ENCODE measurements at places on chromosomes 6 and 20. TPM values are rescaled to one million over a fixed set of nuclear protein-coding genes. Genes with fewer than 3 reads are reported as not detected.

DNA sequence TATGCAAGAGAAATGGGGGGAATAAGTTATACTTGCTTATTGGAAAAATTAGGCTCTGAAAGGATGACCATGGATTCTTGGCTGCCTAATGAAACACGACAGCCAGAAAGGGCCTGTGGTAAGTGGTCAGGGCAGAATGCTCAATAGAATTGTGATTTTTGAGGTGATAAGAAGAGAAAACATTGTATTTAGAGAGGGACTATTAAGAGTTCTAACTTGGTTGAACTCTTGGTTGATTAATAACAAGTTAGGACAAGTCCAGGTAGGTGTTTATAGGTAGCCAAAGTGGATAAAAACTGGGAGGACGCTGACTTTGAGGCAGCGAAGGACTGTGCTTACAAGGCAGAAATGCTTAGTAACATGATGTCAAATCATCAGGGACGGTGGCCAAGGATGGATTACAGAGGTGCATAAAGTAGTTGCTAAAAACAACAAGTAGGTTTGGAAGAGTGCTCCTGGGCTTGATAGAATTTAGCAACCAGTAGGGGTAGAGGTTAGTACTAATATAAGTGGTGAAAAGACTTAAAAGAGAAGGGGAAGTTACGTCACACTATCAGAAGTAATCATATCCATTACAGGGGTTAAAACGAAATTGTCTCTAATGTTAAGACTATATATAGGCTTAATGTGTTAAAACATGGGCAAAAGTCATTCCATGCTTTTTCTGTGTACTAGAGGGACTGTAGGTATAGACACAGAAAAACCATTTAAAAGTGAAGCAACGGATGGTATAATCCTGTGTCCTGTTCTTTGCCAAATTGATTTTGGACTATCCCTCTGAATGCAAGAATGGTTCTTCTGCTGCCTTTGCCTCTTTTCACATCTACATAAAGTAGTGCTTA is 98.6 kb downstream of the EYA4 start:
- DNase-seq = no peak
- H3K36me3 ChIP-seq = no peaks in the 10 kb centered on the region
- no peaks in the 10 kb centered on the region for H3K4me1 ChIP-seq
- H3K4me3 ChIP-seq = no peak overlapping the region

- H3K27me3 ChIP-seq = peaks cover 1% of the 10 kb centered on the region
- no peaks in the 10 kb centered on the region for H3K36me3 ChIP-seq
- no peak overlapping the region for H3K27ac ChIP-seq
- DNase-seq = no peak
- H3K4me3 ChIP-seq = no peak overlapping the region
These were observed 142.9 kb downstream of the HIVEP2 start for GRCh38 chr6:142802124-142802523.

DNA sequence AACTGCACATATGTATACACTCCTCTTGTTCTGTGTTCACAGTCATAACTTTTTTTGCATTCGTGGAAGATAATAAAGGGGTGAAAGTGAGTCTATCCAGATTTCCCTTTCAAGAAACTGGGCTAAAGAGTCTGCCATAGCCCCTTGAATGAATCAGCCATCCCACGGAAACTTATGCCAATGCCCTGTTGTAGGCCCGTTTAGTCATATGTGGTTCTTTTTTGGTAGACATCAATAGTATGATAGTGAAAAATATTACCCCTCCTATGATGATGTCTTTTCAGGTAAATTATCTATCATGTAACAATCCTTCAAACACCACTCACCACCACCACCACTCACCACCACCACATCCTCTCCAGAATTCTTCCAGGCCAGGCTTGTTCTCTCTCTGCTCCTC is 99.9 kb upstream of the MYLIP start:
- H3K27ac ChIP-seq = no peak overlapping the region
- H3K4me3 ChIP-seq = no peak overlapping the region
- DNase-seq = no peak
- no peaks in the 10 kb centered on the region for H3K27me3 ChIP-seq

DNA sequence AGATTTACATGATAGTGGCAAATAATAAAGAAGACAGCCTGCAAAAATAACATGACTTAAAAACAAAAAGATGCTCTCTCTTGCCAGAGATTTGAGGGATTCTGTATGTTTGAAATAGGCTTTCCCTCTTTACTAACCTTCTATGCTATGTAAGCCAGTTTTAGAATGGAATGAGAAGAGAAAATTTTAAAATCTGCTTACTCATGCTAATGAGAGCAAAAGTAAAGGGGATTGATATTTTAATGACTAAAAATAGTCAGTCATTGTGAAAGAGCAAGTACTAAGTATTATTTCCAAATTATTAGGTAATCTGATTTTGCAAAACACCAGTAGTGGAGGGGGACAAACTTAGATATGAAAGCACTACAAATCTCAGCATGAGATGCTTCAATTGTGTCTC is 563.3 kb upstream of the ADGRB3 start:
- DNase-seq = no peak
- no peak overlapping the region for H3K4me3 ChIP-seq
- no peaks in the 10 kb centered on the region for H3K36me3 ChIP-seq
- no peak overlapping the region for H3K27ac ChIP-seq

DNA sequence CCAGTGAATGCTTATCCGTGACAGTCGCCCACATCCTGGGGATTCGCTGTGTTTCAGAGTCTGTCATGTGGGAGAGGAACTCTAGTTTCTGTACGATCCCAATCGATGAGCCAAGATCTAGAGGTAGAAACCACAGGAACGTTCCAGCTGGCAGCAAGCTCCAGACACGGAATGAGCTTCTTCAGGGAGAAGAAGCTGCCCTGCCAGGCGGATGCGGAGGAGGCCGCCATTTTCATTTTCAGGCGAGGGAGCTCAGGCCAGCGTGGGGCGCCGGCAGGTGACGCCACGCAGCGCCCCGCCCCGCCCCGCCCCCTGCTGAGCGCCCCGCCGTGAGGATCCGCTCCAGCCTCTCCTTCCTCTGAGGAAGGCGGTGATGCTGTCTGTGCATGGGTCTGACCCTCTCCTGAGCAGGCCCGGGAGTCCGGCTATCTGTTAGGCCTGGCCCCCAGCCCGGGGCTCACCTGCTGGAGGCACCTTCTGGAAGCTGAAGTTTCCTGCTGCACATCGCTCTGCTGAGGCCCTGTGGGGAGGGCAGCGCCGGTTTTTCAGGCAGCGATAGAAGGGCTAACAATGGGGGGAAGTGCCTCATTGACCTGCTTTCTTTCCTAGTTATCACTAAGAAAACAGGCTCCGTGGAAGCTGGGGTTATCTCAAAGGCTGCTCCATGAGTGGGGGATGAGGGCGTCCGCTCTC is 147.5 kb downstream of the ERMARD start:
- no peak overlapping the region for H3K4me3 ChIP-seq
- H3K4me1 ChIP-seq = no peaks in the 10 kb centered on the region
- H3K36me3 ChIP-seq = no peaks in the 10 kb centered on the region
- no peak overlapping the region for H3K27ac ChIP-seq
- DNase-seq = no peak

DNA sequence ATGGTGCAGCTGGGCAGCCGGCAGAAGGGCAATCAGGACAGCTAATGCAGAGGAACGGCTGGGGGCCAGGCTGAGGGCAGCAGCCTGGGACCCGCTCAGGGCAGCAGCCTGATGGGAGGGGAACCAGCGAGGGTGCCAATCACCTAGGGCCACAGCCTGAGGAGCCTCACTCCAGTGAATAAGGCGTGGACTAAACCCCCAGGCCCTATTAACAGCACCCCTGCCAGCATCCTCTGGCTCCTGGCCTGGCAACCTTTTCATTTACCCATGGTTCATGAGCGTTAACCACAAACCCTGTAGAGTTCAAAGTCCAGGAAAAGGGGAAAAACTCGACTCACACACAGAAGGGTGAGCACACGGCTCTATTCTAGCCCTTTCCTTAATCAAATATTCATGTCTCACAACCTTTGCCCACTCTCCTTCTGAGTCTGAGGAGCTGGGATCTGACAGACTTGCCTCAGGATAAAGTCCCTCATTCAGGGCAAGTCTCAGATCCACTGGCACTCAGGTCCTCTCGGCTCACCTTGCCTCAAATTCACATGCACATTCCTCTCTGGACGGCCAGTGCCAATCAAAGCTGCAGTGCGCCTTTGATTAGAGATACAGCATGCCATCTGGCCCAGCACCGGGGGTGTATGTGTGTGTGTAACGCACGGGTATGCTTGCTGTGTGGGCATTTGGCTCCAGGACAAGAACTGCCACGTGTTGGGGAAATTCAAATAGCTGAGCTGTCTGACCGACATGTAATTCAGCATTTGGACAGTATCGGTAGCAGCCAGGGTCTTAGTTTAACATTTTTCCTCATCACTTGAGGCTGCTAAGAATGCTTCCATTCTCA is 86.9 kb upstream of the TRAF3IP2 start:
- no peak overlapping the region for H3K4me3 ChIP-seq
- no peak for DNase-seq
- H3K27me3 ChIP-seq = no peaks in the 10 kb centered on the region
- no peak overlapping the region for H3K27ac ChIP-seq
- H3K4me1 ChIP-seq = no peaks in the 10 kb centered on the region

- H3K27ac ChIP-seq = no peak overlapping the region
- DNase-seq = no peak
- H3K4me1 ChIP-seq = peaks cover 10% of the 10 kb centered on the region
- H3K27me3 ChIP-seq = no peaks in the 10 kb centered on the region
- no peak overlapping the region for H3K4me3 ChIP-seq
- no peaks in the 10 kb centered on the region for H3K36me3 ChIP-seq
These were observed 72.8 kb upstream of the BLCAP start for GRCh38 chr20:37600486-37600885.

GRCh38 chr6:36566418-36566905 is 19.2 kb upstream of the STK38 start:
- no peak overlapping the region for H3K4me3 ChIP-seq
- DNase-seq = no peak
- peaks cover 3% of the 10 kb centered on the region for H3K4me1 ChIP-seq
- no peaks in the 10 kb centered on the region for H3K36me3 ChIP-seq
- H3K27ac ChIP-seq = no peak overlapping the region

DNA sequence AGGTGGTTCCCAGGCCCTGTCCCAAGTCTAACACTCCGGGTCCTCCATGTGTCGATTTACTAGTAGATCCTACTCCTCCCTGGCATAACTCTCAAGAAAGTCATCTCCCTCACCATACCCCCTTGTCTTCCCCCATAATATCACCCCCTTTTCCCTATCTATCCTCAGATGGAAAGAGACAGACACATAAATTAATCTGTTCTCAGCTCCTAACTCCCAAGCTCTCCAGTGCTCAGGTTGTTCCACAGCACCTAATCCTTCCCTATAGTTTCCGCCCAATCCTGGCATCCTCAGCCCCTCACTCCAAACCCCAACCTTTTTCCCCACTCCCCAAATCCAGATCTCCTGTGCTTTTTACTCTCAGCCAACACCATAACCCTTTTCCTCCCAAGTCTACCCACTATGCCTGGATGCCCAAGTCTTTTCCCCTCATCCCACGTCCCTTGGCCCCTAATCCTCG is 808 bp downstream of the ILRUN start:
- H3K36me3 ChIP-seq = no peaks in the 10 kb centered on the region
- peak overlapping the region; percentile 96 for H3K4me3 ChIP-seq
- H3K4me1 ChIP-seq = no peaks in the 10 kb centered on the region
- DNase-seq = no peak
- no peak overlapping the region for H3K27ac ChIP-seq

Gene KIAA1755
- not detected for total RNA-seq

Gene CEP57L1
- total RNA-seq = 11.5 TPM
